Esophagus mucosa (tissue), 1 donor: ENCODE measurements at places on chromosomes 13 and 19.

DNA sequence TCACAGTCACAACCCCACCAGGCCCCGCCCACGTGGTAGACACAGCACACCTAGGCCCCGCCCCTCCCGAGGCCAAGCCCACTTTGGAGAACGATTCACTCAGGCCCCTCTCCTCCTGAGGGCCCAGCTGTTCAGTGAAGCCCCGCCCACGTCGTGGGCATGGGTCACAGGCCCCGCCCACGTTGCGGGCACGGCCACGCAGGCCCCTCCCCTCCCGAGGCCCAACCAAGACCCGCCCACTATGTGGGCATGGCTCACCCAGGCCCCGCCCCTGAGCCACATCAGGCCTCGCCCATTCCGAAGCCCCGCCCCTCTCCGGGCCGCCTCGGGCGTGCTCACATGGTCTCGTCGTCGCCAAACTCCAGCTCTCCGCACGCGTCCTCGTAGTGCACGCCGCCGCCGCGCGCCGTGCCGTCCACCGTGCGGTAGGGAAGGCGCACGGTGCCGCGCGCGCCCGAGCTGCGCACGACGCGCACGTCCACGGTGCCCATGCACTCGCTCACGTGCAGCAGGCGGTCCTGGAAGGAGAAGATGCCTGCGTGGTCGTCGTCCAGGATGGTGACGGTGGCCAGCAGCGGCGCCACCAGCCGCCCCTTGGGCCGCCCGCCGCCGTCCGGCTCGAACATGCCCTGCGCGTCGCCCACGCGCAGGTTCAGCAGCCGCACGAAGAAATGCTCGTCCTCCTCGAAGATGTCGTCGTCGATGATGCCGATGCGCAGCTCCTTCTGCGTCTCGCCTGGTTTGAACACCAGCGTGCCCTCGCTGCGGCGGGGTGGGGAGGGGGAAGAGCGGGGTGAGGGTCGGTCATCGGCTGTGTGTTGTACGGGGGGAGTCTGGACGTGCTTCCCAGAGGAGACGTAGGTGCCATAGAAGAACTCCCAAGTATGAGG lies 24.0 kb downstream of the SLC8A2 start:
- peak; percentile 79 for ATAC-seq

- no peak for ATAC-seq
These were observed 175.4 kb upstream of the RFC3 start for GRCh38 chr13:33642374-33643065.

DNA sequence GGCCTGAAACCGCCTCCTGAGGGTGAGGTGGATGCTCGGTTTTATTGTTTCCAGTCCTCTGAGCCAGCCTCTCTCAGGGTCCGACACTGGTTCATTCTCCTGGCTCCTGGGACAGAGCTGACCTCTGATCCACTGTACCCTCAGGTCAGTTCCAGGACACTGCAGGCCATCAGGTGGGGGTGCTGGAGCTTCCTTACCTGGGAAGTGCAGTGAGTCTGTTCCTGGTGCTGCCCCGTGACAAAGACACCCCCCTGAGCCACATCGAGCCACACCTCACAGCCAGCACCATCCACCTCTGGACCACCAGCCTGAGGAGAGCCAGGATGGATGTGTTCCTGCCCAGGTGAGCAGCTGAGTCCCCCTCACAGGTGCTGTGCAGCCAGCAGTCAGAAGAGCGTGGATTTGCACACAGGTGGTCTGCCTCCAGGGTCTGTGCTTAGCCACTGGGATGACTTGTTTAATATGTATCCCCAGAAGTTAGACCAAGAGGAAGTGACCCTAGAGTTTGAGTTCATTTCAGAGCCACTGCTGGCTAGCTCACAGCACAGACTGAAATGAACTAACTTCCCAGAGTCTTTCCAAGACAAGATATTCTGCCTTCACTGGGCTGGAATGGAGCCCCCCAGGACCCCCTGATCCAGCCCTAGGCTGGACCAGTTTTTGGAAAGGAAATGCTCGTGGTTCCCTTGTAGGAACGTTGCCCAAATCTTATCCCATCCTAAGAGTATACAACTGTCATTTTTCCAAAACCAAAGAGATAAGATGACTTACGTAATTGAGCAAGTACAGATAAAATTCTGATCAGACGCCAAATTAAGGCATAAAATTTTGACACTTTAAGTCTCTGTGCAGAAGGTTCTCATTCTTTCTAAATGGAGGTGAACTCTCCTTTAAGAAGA lies 8.8 kb downstream of the SERPINE3 start:
- peak; percentile 25 for ATAC-seq

GRCh38 chr13:31008400-31009115 lies 76.1 kb downstream of the TEX26 start:
- ATAC-seq, result no peak

GRCh38 chr19:4534836-4535658 lies at the start of gene PLIN5:
Gene PLIN5 (minus strand): TSS chr19:4535224. CDS start chr19:4534074, 1,150 bp downstream.
- ATAC-seq, result peak; percentile 53

DNA sequence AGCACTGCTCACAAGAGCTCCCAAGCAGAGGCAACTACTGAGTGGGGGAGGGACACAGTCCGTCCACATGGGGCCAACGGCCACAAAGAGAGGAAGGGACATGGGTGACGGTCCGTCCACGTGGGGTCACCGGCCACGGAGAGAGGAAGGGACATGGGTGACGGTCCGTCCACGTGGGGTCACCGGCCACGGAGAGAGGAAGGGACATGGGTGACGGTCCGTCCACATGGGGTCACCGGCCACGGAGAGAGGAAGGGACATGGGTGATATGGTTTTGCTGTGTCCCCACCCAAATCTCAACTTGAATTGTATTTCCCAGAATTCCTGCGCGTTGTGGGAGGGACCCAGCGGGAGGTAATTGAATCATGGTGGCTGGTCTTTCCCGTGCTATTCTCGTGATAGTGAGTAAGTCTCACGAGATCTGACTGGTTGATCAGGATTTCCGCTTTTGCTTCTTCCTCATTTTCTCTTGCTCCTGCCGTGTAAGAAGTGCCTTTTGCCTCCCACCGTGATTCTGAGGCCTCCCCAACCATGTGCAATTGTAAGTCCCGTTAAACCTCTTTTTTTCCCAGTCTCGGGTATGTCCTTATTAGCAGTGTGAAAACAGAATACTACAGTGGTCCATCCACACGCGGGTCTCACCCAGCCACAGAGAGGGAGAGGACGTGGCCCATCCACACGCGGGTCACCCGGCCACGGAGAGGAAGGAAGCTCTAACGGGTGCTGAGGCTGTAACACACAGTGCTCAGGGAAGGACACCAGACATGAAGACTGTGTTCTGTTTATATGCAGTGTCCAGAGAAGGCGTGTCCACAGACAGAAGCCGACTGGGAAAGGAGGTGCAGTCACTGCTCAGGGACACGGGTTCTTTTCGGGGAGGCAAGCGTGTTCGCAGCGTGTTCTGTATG lies 48.5 kb downstream of the GAS6 start:
- ATAC-seq, result no peak
